ENCODE measurements at places on chromosomes 11 and 22.

DNA sequence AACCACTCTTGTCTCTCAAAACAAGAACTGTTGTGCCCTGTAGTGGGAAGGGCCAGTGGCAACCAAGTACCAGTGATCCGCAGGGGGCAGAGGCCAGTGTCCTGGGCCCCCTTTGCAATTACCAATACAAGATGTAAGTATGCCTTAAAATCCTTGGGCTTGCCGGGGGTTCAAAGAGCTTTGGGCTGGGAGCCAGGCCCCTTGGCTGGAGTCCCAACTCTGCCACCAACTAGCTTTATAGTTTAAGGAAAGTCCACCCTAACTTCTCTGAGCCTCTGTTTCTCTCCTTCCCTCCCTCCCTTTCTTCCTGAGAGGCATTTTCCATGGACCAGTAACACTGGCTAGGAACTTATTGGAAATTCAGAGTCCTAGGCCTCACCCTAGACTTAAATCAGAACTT is 15.5 kb downstream of the CLMP start:
- DNase-seq = no peak

DNA sequence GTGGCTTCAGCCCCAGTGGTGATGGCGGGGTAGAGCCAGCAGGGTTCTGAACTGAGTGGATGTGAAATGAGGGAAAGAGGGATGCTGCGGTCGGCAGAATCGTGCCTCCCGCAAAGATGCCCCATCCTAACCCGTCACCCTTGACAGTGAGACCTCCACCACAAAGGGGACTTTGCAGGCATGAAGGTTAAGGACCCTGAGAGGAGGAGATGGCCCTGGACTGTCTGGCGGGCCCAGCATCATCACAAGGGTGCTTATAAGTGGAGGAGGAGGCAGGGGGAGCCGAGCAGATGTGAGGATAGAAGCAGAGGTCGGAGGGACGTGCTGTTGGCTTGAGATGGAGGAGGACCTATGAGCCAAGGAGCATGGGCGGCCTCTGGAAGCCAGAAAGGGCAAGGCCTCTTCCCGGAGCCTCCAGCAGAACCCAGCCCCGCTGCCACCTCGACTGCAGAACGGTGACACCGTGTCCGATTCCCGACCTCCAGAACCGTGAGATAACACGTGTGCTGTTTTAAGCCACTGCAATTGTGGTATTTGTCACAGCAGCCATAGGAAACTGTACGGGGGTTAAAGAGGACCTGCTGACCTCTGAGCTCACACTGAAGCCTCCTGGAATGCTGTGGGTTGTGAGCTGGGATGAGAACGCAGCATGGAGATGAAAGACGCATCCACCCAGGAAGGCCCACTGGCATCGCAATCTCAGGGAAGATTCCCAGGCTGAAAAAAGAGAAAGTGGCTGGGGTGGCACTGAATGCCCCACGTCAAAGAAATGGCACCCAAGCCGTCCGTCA is 10.9 kb downstream of the LINC01488 start:
- DNase-seq = no peak

- DNase-seq = no peak
Measured at GRCh38 chr11:60005360-60005759, 11.6 kb upstream of the OOSP4B start.

DNA sequence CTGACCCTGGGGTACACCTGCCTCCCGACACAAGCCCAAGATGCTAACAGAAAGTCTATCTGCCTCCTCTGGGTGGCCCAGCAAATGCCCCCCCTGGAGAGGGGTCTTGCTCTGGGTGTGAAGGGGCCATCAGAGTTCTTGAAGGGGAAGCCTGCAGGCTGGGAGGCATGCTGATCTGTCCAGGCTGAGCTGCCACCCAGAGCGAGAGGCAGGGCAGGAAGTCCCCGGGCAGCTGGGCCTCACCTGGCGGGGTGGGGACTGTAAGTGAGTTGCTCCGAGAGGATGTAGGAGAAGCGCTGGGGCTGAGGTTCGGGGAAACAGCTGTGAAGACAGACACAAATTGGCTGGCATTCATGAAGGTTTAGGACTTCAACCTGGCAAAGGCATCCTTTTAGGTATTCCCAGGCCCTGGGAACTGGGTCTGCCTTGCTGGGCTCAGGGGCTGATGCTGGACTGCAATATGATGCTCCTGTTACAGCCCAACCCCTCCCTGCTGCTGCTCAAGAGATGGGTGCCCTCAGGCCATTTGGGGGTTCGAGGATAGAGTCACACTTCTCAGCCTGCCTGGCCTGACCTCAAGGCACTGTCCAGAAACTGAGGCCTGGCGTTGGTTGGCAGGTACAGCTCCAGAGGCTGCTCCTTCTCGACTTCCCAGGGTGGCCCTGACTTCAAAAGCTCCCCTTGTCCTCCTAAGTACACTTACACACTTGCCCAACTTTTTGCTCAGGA is 60.2 kb upstream of the LYVE1 start:
- no peak for DNase-seq

- DNase-seq = no peak
Measured at GRCh38 chr11:125140233-125140632, 24.3 kb upstream of the PKNOX2 start.

GRCh38 chr11:112374486-112375140 is 114.0 kb upstream of the PLET1 start:
- DNase-seq = no peak

- no peak for DNase-seq
Measured at GRCh38 chr11:3001496-3001895, 9.4 kb upstream of the NAP1L4 start.

- DNase-seq = no peak
Measured at GRCh38 chr11:12787847-12788246, 113.6 kb downstream of the TEAD1 start.

All from neural progenitor cell (in vitro differentiated cells).